SK-N-SH (cell line): ENCODE measurements at places on chromosomes 7 and 10.

- DNase-seq = no peak
Measured at GRCh38 chr10:89242840-89243568, 8.6 kb downstream of the LIPA start.

DNA sequence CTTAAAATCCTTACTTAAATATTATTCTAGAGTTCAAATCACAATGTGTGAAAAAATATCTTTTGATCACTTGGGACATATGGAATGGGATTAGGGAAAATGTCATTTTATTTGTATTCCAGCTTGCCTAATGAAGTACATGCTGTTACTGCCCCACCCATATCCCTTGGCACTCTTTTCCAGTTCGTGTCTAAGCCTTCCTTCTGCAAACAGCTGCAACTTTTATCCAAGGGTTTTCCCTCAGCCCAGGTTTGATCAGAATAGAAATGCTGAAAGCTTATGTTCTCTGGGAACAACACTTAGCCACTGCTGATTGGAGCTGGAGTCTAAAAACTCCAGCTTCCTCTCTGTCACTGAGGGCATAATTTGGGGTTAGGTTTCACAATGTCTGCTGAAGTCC, 214.1 kb upstream of the FAM3C start:
- no peak for DNase-seq

GRCh38 chr7:91683823-91684222, 196.7 kb downstream of the MTERF1 start:
- DNase-seq = peak; percentile 16

GRCh38 chr10:101272229-101272868, 43.1 kb upstream of the LBX1 start:
- DNase-seq = peak; percentile 83

- peak; percentile 32 for DNase-seq
Measured at GRCh38 chr7:24419077-24419476, 135.1 kb downstream of the NPY start.

GRCh38 chr7:64877714-64878610, 25.1 kb upstream of the ZNF273 start:
- peak; percentile 37 for DNase-seq

GRCh38 chr10:43350156-43350555, 21.3 kb upstream of the FXYD4 start:
- DNase-seq = peak; percentile 85
